ENCODE measurements at places on chromosomes 2 and 18.

GRCh38 chr2:64331849-64332699, 121.9 kb upstream of the LGALSL start:
- DNase-seq: peak; percentile 8

DNA sequence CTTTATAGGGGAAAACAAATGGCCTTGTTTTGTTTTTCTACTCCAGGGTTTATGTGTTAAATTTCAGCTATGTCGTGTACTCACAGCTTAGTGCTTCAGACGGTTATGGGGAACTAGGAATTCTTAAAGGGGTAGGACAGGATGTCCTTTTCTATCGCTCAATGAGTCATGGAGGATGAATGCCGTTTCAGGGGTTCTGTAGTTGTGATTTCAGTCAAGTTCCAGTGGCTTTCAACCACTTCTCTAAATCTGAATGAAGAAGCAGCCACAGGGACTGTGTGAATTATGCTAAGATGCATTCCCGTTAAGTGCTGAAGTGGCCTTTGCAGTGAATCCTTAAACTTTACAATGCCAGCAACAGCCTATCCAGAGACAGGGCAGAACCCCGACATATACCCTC, 1231.7 kb upstream of the ZEB2 start:
- peak; percentile 85 for DNase-seq

GRCh38 chr2:1835581-1836201, 91.4 kb upstream of the PXDN start:
- DNase-seq: no peak

GRCh38 chr18:11883153-11883552, 25.0 kb downstream of the MPPE1 start:
- DNase-seq: peak; percentile 42

DNA sequence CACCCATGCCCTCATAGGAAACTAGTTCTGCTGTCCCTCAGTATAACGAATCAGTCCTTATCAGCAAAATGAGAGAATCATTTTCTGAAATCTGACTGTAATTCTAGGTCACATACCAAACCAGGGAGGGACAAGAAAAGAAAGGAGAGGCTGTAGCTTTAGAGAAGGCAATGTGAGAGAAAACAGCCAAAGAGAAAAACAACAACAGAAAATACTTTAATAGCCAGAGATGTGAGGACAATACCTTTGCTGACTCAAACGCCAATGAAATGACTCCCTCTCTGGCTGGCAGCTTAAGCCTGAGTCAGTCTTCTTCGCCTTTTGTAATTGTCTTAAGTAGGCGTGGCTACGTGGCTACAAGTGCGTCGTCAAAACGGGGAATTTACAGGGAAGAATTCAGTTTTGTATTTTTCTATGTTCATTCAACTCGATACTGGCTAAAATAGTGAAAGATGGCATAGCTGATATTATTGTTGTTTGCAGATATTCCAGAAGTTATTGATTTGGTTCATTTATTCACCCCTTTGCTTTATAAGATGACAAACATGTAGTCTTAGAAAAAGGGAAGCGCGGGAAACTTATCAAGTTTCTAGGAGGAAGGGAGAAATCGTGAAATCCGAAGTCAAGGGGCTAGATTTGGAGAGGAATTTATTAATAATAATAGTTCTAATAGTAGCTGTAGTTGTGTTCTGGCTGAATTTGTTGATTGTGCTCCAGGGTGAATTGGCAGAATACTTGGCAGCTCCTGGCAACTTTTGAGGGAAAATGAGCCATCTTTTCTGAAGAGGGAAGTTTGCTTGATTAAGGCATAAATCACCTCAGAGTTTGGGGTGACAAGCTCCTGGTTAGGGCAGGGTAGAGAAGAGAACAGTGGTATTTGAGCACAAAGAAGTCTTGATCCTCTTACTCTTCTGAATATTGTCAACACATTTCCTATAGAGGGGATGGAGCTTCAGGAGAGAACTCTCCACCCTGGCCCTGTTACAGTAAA, at the start of gene IL1A:
Gene IL1A, minus strand, starts transcription at position 295 of the 991 bp plus-strand sequence. CDS start 723 bp downstream, outside the sequence.
- peak; percentile 51 for DNase-seq

DNA sequence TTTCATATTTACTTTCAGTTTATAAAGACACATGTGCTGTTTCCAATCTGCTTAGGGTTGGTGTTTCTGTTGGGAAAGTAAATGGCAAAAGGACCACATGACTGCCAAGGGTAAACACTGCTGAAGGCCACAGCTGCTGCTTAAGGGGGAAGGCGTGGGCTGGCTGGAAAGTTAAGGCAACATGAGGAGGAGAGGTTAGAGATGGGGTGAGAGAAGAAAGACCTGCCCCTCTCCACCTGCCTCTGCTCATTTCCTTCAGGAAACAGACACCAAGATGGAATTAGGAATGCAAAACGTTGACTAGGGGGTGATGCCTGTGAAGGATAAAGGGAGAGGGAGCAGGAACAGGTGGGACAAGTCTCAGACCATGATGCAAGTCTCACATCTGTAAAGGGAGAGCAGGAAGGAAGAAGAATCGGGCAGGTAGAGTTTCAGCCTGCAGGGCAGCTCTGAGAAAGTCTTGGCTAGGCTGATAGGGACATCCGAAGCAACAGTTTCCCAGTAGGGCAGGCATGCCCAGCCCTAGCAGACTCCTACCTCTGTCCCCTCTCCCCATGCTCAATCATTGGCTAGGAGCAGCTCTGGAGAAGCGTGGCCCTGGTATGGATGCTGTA, 86.0 kb downstream of the CDC42EP3 start:
- peak; percentile 87 for DNase-seq

- no peak for DNase-seq
These were observed 232.7 kb downstream of the DYSF start for GRCh38 chr2:71685941-71686611.

- no peak for DNase-seq
These were observed 17.1 kb upstream of the TTC21B start for GRCh38 chr2:165970663-165971062.

DNA sequence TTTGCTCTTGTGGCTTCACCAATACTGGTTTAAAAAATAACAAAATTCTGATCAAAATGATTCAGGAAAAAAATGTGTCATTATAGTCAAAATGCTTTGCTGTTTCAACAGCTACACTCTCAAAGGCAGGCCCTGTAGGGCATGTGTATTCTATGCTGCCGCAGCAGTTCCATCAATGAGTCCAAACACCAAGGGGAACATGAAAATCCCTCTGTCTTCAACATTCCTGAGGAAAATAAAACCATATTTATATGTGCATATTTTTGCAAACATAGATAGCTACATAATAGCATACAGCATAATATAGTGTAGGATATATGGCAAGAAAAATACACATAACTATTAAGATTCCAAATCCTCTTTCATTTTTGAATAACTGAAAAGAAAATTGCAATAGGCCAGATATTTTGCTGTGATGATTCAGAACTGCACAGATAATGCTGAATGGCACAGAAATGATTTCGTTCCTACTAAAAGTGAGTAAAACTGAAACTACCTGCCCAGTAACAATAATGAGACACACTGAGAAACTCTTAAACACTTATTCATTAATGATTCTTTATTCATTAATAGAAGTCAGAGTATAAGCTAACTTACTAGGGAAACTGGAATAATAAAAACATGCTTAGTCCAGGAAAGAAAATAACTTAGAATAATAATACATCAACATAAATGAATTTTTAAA, 343.8 kb downstream of the SUCLG1 start:
- DNase-seq: no peak

DNA sequence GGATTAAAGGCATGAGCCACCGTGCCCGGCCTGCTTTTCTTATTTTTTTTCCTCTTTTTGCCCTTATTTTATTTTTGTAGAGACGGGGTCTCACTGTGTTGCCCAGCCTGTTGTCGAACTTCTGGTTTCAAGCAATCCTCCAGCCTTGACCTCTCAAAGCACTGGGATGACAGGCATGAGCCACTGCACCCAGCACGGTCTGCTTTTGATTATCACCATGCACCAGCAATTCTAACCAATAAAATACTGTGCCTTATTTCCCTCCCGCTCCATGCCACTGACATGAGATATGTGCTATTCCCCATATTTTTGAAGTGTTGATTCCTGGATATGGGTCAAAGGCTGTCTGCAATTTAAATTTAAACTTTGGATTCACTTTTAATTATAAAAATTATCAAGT, 42.9 kb downstream of the ACYP2 start:
- no peak for DNase-seq

DNA sequence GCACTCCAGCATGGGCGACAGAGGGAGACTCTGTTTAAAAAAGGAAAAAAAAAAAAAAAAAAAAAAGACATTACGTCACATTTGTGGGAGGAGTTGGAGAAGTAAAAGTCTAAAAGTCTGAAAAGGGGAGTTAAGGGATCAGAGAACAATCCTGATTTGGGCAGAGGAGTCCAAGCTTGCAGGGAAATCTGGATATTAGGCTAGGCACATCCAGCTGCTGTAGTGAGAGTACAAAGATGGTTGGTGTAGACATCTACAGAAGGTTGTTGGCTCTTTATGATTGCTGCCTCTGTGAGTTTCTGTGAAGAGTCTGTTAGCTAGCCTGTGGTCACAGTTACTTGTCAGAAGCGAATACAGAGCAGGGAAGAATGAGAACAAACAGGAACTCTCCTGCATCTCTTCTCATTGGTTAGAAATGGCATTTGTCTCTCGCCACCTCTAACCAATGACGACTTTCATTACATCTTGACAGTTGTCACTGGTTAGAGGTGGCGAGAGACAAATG, 3.3 kb upstream of the OSBPL6 start:
- DNase-seq: no peak

- DNase-seq: no peak
These were observed 113.0 kb downstream of the LRATD1 start for GRCh38 chr2:14745288-14746076.
